Daoy (cell line): ENCODE measurements at places on chromosomes 11 and 22. TPM values are rescaled to one million over a fixed set of nuclear protein-coding genes. Genes with fewer than 3 reads are reported as not detected.
A peak's percentile ranks its signal among the peaks of the same experiment; 100 is the strongest.

DDX25 gene
- total RNA-seq, result 0.74 and 2.3 TPM in 2 replicates

TMEM191C gene
- total RNA-seq, result 0.51 TPM in 1 of 2 replicates, not detected in the other

OR52I1 gene
- not detected in 2 replicates for total RNA-seq

FXYD2 gene
- 1.3 TPM in 1 of 2 replicates, not detected in the other for total RNA-seq

APOBEC3B gene
- 4.5 and 5.1 TPM in 2 replicates for total RNA-seq

APOA5 gene
- not detected in 2 replicates for total RNA-seq

CD3D gene
- total RNA-seq, result 0.51 TPM in 1 of 2 replicates, not detected in the other

CACNA1I gene
- not detected in 2 replicates for total RNA-seq

DMC1 gene
- total RNA-seq, result 0.06 TPM in 1 of 2 replicates, not detected in the other

MRE11 gene
- total RNA-seq, result 25.2 and 27.0 TPM in 2 replicates

OPCML gene
- not detected in 2 replicates for total RNA-seq

BTBD18 gene
- total RNA-seq, result not detected in 2 replicates

P2RY2 gene
- 0.74 TPM in 1 of 2 replicates, not detected in the other for total RNA-seq

TSPAN32 gene
- not detected in 2 replicates for total RNA-seq

C11orf87 gene
- not detected in 2 replicates for total RNA-seq

BTG4 gene
- not detected in 2 replicates for total RNA-seq

PPFIBP2 gene
- total RNA-seq, result 2.2 and 4.2 TPM in 2 replicates

OR52L1 gene
- not detected in 2 replicates for total RNA-seq

SLC5A1 gene
- not detected in 2 replicates for total RNA-seq

PATE4 gene
- total RNA-seq, result not detected in 2 replicates

FOLR1 gene
- not detected in 2 replicates for total RNA-seq

SSTR3 gene
- total RNA-seq, result not detected in 2 replicates

- no peak for DNase-seq
These were observed 427.9 kb upstream of the DDI1 start for GRCh38 chr11:103608566-103608965.

GRCh38 chr11:128464878-128465450, 122.4 kb downstream of the ETS1 start:
- no peak for DNase-seq

DNA sequence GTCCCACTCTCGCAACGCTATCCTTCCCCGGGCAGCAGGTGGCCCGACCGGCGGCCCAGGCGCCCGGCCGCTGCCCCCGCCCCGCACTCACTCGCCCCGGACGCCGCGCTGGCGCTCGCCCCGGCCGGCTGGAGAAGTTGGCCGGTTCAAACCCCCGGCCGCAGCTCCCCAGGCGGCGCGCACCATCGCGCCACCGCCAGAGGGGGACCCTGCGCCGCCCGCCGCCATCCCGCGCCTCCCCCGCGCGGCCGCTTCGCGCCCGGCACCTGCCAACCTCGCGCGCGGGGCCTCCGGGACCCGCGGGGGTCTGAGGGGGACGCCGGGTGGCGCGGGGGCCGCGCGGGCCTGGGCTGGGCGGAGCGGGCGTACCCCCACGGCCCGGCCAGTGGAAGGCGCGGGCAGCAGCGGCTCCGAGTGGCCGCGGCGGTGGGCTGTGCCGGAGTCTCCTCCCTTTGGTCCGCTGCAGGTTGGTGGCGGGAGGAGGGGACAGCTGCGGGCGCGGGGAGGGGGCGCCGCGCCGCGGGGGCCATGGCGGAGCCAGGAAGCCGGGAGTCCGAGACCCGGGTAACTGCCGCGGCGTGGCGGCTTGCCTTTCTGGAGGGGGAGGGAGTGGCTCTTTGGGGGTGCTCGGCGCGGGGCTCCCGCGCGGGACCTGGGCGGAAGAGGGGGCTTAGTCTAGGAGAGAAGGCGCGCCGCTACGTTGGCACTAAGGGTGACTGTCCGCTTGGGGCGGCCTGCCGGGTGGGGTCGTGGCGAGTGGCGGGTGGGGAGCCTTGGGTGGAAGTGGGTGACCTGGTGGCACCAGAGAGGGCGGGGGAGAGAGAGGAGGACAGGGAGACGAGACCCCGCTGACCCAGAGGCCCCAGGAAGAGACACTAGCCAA, at the start of the genes MPST and TST:
TSS of gene MPST (plus strand) at position 434 of the 883 bp plus-strand sequence. CDS start at position 529, 95 bp downstream.
TSS of gene TST (minus strand) at position 139 of the 883 bp plus-strand sequence. CDS start 715 bp downstream, outside the sequence.
- DNase-seq, result peak; percentile 75

GRCh38 chr11:27468209-27468994, 4.2 kb downstream of the LGR4 start:
- peak; percentile 64 for DNase-seq

DNA sequence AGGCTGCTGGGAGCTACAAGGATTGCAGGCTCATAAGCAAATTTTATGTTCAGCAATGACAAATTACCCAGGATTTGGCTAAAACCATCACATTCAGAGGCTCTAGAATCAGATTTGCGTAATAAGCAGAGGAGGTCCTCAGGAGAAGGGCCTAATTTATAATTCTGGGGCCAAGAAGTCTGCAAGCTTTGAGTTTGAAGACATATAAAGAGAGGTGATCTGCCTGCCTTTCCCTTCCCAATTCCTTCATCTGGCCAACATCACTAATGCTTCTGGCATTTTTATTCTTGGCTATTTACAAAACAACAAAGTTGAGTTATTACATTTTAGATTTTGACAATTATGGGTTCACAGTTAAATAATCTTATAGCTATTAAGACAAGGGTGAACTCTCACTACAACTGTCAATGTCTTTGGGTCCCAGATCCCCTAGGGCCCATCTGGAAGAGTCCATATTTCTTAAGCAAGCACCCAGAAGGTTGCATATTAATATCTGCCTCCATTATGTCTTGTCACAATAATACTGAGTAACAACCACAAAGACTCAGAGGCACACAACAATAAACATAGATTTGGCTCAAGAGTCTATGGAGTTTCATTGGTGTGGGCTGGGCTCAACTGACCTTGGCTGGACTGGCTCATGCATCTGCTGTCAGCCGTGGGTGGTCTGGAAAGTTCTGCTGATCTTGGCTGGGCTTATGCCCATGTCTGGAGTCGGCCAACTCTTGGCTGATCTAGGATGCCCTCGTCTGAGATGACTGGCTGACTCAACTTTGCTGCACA, 67.2 kb upstream of the CD82 start:
- DNase-seq, result no peak

GRCh38 chr11:69295995-69296889, 2.3 kb downstream of the MYEOV start:
- peak; percentile 32 for DNase-seq

- no peak for DNase-seq
These were observed 24.3 kb downstream of the OSBP2 start for GRCh38 chr22:30718938-30719337.

GRCh38 chr11:25734591-25735211, 597.2 kb upstream of the ANO3 start:
- no peak for DNase-seq

DNA sequence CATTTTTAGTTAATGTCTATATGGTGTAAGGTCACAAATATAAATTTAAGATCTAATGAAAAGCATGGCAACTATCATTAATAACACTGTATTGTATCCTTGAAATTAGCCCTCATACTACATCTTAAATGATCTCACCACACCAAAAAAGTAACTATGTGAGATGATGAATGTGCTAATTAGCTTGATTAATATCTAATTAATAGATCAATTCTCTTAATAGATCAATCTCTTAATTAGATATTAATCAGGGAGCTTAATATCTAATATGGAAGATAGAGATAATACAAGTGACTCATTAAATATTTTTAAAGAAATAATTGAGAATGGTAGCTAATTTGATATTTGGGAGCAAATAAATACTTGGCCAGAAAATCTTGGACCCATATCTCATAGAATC, 178.5 kb upstream of the FAT3 start:
- DNase-seq, result no peak

- no peak for DNase-seq
These were observed 286.2 kb downstream of the C11orf87 start for GRCh38 chr11:109708184-109708583.

DNA sequence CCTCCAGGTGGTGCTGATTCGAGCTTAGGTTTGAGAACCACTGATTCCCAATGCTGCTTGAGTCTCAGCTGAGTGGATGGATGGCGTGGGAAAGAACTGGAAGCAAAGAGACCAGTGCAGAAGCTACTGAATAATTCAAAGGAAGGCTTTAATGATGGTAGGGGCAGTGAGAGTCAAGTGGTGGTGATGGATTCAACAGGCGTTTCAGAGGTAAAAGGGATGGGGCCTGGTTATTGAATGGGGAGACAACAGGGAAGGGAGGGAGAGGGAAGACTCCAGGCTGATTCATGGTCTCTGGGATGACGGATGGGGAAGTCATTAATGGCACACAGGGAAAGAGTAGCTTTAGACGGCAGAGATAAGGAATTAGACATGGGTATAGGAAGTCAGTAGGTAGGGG, 104.3 kb upstream of the TBCEL start:
- no peak for DNase-seq

GRCh38 chr11:101478587-101479369, 105.0 kb downstream of the TRPC6 start:
- DNase-seq, result no peak

GRCh38 chr22:48505891-48506290, 1321.8 kb downstream of the BRD1 start:
- DNase-seq, result no peak

GRCh38 chr11:109527496-109527895, 105.5 kb downstream of the C11orf87 start:
- DNase-seq, result no peak

GRCh38 chr22:37259540-37260029, 15.5 kb upstream of the RAC2 start:
- DNase-seq, result peak; percentile 41

- DNase-seq, result no peak
These were observed 1.3 kb upstream of the BBS1 start for GRCh38 chr11:66509131-66509561.

GRCh38 chr11:12556155-12556554, 118.1 kb upstream of the TEAD1 start:
- no peak for DNase-seq

DNA sequence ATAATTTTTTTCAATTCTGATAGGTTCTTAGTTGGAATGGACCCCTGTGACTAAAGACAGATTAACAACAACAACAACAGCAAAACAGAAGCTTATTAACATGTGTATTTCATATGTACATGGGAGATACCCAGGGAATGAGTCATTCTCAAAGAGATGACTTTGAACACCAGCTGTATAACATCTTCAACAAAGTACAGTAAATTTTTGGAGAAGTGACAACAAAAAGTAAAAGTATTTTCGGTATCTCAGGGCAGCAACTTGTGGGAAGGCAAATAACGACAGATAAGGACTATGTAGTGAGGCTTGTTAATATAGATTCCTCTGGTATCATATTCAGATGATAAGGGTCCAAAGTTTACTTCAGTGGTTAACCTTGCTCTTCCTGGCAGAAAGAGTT, 573.4 kb upstream of the RAG2 start:
- no peak for DNase-seq

DNA sequence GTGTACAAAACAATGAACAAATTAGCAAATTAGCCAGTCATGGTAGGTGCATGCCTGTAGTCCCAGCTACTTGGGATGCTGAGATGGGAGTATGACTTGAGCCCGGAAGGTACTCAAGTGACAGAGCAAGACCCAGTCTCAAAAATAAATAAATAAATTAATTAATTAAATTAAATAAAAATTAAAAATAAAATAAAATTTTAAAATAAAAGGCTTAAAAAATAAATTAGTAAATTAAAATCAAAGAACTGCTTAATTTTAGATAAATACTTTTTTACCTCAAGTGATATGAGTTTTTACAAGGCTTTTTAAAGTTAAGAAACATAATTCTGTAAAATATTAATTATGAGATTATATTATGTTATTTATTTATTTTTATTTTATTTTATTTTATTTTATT, 50.9 kb upstream of the TSPAN18 start:
- no peak for DNase-seq

- no peak for DNase-seq
These were observed 399.2 kb downstream of the TBC1D22A start for GRCh38 chr22:47161631-47162030.

- DNase-seq, result peak; percentile 26
These were observed 9.1 kb downstream of the ARRB1 start for GRCh38 chr11:75342231-75342918.

- no peak for DNase-seq
These were observed 439 bp downstream of the YAP1 start for GRCh38 chr11:102110761-102111010.

DNA sequence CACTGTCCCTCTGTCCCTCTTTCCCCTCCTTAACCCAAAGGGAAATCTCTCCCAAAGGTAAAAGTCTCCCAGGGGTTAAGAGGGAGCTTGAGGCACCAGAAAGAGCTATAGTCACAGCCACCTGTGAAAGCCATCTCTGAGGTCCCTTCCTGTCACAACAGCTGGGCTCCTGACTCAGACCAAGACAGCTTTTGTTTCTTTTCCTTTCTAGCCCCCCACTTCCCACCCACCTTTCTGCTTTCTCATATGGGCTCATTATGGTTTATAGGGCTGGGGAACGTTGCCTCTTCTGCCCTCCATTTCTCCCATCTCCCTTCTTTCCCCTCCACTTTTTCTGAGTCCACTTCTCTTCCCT, 19.1 kb downstream of the MIF start:
- DNase-seq, result no peak

DNA sequence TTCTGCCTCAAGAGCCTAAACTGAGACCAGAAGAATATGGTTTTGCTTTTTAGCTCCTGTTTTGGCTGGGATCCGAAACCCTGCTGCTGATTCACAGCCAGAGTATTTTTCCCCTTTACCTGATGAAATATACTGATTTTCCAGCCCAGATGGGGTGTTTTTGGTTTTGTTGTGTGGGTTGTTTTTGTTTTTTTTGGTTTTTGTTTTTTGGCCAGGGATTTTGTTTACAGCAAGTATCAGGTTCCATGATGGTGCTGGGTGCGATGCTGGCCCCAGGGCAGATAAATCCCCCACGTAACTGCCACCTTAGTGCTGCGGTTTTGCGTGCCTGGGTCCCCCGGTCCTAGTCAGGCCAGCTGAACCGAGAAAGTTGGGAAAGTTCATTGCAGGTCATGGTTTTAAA, 103.7 kb downstream of the ZBTB16 start:
- DNase-seq, result peak; percentile 33

- DNase-seq, result no peak
These were observed 7.8 kb downstream of the TAF1D start for GRCh38 chr11:93733474-93733873.

- no peak for DNase-seq
These were observed 7.4 kb downstream of the MSANTD4 start for GRCh38 chr11:106014620-106015019.

- DNase-seq, result no peak
These were observed 63.0 kb downstream of the HORMAD2 start for GRCh38 chr22:30143265-30143664.

- peak; percentile 14 for DNase-seq
These were observed 53.3 kb downstream of the FAT3 start for GRCh38 chr11:92277871-92278270.

GRCh38 chr11:69013009-69013951, at the start of gene MRGPRF:
Gene MRGPRF (minus strand): TSS chr11:69013246. CDS start chr11:69009901, 3,345 bp downstream.
- DNase-seq, result no peak

DNA sequence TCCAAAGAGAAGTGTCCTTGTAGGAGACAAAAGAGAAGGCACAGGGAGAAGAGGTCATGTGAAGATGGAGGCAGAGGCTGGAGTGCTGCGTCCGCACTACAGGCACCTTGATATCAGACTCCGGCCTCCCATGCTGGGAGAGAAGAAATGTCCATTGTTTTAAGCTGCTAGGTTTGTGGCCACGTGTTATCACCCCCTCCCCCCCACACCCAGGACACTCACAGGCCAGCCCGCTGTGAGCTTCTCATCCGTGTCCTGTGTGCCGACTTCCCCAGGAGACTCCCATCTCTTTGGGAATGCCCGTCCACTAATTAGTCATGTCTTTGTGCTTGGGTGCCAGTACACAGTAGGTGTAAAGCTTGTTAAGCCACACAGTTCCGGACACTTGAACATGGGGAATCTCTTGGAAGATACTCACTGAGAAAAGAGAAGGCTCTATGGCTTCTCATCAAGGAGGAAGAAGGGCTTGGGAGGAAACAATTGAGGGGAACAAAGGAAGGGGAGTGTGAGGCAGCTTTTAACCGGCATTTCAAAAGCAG, 1234.7 kb downstream of the TBC1D22A start:
- no peak for DNase-seq

- no peak for DNase-seq
These were observed 30.1 kb upstream of the ALDH3B2 start for GRCh38 chr11:67704524-67704923.
